ENCODE measurements at places on chromosomes 1 and 21.

DNA sequence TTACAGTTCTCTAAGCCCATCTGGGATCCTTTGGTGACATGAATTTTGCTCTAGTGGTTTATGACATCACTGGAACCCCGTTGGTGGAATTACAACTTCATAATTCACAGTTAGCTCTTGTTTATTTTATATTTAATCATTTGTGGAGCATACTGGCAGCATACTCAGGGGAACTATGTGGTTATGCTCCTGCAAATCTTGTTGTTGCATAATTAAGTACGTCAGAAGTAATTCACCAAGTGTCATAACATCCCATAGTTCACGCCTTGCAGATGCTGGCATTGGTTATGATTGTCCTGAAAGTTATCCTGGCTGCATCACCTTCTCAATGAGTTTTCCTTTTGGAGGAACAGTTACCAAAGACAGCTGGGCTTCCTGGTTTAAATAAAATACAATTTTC lies 16.5 kb downstream of the PRRX1 start:
- no peak for DNase-seq

DNA sequence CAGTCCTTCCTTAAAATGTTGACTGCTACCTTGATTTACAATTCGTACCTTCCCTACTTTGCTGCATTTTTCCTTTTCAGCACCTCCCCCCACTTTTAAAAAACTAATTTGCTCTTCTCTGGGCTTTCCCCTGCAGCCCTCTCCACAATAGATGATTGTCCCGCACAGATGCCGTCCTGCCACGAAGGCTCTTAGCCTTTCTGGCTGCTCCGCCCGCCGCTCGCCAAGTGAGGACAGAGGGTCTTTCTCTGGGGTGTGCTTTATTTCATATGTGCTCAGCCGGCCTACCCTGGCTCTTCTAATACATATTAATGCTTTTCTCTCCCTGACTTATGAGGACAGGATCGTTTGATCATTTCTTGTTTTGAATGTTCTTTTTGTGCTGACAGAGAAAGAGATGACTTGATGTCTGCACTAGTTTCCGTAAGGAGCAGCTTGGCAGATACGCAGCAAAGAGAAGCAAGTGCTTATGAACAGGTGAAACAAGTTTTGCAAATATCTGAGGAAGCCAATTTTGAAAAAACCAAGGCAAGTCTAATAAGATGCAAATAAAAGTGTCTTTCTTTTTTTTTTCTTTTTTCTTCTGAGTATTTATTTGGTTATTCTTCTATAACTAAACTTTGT lies 60.6 kb downstream of the SDCCAG8 start:
- DNase-seq = no peak

DNA sequence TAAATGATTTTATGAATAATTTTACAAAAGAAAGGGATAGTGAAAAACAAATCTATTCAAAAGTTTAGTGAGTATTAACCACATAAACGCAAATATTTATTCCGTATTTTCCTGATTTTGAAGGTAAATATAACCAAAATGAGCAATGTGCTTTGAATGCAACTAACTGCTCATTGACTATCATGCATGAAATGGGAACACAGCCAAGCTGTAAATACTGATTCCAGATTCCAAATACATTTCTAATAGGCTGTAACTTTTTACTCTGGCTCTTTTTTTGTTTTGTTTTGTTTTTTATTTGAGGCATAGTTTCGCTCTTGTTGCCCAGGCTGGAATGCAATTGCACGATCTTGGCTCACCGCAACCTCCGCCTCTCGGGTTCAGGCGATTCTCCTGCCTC lies 41.8 kb downstream of the SELENOF start:
- DNase-seq = no peak

GRCh38 chr1:20660847-20661206 lies 342 bp downstream of the DDOST start:
- DNase-seq = no peak

DNA sequence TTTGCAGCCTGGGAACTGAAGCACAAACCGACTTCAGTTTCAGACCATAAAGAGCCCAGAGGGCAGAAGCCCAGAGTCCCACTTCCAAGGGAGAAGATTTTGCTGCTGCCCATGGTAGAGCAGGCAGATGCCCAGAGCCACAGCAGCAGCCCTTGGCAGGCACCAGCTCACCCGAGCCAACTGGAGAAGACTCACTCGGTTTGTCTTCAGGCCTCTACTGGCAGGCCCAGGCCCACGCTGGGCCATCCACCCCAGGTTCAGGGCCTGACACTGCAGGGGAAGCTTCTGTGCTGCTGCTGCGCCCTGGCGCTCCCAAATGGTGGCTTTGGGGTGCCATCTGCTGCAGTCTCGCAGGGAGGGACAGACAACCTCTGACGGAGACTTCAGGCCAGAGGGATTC lies 33.3 kb downstream of the SLC66A1 start:
- no peak for DNase-seq

DNA sequence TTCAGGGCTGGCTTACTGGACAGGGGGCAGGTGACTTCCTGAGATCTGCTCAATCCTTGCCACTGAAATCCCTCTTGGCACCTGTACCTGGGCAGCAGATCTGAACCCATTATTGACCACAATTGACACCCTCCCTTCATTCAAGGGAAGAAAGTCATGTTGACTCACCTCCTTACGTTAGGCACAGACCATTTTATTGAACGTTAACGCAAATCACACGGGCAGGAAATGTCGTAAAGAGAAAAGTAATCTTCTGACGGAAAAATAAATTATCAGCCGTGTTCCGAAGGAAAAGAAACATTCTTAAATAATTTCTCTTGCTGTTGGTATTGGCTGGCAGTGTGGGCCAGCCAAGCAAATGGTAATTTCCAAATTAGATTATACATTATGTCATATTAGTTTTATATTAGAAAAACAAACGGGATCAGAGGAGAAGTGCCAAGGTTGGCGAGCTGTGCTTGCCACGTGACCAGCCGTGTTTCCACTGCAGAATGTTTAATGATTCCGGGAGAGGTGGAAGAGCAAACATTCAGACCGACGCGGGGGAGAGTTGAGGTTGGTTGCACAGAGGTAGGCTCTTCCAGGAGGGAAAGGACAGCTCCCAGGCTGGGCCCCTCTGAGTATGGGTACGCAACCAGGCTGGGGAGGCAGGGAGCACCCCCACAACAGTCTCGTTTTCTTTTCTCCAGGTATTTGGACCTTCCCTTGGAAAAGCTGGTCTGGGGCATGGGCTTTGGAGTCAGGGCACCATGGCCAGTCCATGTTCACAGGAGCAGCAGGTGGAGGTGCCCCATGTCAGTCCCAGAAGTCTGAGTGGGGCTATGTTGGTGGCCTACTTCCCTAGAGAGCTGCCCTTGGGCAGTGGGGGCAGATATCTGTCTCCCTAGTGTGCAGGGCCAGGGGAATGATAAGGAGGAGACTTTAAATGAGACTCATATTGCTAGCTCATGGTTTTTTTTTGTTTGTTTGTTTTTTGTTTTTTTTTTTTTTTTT lies 121.1 kb downstream of the FOXD2 start:
- no peak for DNase-seq

DNA sequence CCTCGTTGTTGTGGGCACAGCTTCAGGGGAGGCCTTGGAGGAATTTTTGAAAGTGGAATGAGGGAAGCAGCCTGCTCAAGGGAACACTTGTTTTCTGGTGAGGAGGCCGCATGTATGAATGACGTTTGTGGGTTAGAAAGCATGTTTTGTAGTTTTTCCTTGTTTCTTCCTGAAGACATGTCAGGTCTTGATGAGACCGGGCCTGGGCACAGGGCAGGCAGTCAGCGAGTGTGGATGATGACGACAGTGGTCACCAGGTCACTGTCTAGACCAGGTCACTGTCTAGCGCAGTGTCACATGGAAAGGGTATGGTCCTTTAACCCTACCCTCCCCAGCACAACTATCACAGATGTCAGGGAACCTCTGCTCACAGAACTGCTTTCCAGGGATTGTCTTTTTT lies 7.3 kb downstream of the PSEN2 start:
- DNase-seq = no peak

- no peak for DNase-seq
These were observed 37.1 kb downstream of the KIAA0040 start for GRCh38 chr1:175155473-175155856.

DNA sequence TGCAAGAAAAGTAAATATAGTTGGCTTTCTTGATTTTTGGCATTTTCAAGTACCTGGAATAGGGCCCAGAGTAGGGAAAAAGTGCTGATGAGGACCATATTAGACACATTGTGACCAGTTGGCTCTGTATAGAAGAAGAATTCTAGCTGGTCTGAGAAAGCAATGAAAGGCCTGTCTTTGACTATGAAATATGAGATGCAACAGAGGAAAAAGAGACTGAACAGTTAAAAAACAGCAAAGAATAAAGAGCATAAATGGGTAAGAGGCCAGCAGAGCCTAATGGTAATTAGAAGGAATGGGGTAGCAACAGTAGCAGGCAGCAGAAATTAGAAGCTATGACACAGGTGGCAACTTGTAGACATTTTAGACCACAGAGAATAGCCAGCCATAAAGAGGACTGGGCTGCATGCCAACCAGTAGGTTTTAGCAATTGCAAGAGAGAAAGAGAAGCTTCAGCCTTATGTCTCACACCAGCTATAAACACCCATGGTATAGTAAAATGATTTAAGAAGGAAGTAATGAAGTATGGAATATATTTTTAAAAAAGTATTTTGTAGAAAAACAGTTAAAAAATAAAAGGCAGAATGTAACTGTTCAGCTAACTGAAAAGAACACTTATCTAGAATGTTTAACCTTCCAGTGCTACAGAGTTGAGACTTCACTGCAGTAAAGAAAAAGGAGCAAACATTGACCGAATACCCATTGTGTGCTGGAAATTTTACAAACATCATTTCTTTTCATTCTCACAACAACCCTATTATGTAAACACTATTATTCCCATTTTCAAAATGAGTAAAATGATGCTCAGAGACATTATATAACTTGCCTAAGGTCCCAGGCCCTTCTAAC lies 114.1 kb downstream of the LHX4 start:
- no peak for DNase-seq

GRCh38 chr1:100219883-100220282 lies 29.8 kb downstream of the DBT start:
- DNase-seq = no peak

DNA sequence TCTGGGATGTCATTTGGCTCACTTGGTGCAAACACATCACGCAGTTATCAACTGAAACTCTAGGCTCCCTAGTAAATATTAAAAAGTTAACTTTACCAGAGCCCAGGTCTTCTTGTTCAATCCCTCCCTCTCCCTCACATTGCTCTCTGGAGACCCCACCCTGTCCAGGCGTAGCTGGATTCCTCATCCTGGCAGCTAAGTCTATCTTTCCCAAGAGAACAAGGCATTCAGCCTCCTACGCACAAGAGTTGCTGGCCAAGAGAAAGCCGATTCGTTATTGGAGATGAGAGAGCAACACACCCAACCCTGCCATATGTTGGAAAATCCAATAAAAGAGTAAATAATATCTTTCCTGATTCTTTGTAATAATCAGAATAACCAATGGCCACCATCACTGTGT lies 117.9 kb downstream of the SLC30A10 start:
- no peak for DNase-seq

- no peak for DNase-seq
These were observed 6.0 kb upstream of the DUSP10 start for GRCh38 chr1:221747839-221748238.

DNA sequence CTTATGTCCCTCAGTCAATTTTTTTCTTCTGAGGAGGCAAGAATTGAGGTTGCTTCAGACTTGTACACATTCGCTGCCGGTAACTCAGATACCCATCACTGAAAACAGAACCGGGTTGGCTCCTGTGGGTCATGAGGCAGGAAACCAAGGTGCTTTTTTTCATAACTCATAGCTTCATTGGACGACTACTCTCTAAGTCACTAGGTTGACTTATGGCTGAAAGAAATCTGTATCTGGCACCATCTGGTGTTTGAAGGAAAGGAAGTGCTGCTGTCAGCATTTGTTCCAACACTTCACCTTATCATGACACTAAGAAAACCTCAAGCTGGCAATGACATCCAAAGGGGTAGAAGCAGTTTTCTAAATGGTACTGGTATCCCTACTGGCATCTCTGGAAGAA lies 82.3 kb downstream of the TBX19 start:
- peak; percentile 35 for DNase-seq

DNA sequence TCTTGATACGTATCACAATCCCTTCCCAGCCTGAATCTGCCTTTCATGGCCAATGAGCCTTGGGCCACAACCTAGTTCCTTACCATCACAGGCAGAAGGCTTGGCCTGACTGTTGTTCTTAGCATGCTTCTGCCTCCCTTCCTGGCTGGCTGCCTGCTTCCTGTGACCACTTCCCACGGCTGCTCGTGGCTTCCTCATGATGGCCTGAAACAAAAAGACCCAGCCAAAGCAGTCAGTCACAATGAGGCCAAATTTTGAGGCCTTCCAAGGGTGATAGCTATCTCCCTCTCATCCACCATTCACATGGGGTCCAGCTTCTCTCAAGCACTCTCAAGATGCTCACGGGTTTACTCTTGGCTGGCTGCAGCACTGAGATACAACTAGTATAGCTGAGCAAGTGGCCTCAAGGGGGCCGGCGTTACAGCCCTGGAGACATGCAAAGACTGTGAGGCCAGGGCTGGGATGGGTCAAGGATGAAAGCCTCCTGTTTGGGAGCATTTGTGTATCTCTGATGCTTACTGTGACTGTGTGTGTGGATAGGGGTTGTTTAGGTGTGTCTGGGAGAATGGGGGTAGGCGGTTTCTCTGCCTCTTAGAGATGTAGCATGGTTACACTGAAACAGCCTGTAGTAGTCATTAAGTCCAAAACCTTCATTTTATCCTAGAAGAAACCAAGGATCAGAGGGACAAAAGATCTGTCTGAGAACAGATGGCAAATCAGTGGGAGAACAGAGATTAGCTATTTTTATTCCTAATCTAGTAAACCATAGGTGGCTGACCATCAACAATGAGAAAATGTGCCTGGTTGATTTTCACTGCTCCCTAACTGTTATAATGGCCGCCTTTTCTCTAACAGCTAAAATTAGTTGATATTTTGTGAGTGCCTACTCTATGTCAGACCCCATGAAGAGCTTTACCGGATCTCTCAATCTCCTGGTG lies 5.4 kb upstream of the TOE1 start:
- DNase-seq = no peak

DNA sequence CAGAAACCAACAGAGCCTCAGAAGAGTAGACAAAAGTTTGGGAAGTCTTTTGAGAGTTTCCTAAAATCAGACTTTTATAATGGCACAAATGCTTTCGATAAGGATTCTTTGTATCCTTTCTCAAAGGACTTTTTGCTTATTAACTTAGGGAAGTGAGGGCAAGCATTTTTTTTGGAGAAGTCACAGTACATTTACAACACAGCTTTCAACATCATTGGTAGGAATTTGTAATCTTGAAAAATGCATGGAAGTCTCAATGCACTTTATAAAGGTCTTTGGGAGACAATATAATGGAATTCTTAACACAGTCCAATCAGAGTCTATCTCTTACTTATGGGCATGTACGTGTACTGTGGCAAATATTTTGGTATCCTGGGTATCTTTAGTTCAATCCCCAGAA lies 325.8 kb upstream of the NR5A2 start:
- DNase-seq = no peak

GRCh38 chr1:10339815-10340214 lies 59.0 kb upstream of the PGD start:
- DNase-seq = no peak

GRCh38 chr21:15192243-15192642 lies 127.4 kb upstream of the NRIP1 start:
- DNase-seq = no peak

Measured in activated T-cell treated with anti-CD3 and anti-CD28 coated beads for 24 hours (primary cell).